ENCODE measurements at places on chromosomes 4 and X. TPM values are rescaled to one million over a fixed set of nuclear protein-coding genes. Genes with fewer than 3 reads are reported as not detected.
A peak's percentile ranks its signal among the peaks of the same experiment; 100 is the strongest.

DNA sequence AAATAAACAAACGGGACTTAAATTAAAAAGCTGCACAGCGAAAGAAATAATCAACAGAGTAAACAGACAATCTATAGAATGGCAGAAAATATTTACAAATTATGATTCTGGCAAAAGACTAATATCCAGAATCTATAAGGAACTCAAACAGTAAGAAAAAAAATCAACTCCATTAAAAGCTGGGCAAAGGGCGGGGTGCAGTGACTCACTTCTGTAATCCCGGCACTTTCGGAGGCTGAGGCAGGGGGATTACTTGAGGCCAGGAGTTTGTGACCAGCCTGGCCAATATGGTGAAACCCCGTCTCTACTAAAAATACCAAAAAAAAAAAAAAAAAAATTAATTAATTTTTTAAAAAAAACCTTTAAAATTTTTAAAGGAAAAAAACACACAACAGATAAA is 109.0 kb downstream of the ATP11C start:
- H3K27ac ChIP-seq: peak overlapping the region; percentile 64
- H3K27me3 ChIP-seq: no peaks in the 10 kb centered on the region
- H3K4me1 ChIP-seq: peaks cover 46% of the 10 kb centered on the region
- H3K4me3 ChIP-seq: no peak overlapping the region
- no peaks in the 10 kb centered on the region for H3K36me3 ChIP-seq

DNA sequence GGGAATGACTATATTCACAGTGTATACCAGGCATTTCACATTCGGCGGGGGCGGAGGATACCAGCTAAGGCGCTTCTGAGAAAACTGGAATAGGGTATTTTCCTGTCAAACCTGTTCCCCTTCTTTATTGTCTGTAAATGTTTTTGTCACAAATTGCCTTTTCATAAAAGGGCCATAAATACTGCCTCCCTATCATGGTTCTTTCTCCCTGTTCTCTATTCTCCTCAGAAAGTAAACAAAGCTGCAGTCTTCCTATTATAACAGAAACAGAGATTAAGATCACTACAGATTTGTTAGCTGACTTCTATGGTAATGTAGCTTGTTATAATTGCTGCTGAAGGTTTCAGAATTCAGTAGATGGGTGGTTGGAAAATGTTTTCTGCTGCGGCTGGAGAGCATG is 32.2 kb downstream of the MID2 start:
- H3K36me3 ChIP-seq: no peaks in the 10 kb centered on the region
- no peaks in the 10 kb centered on the region for H3K4me1 ChIP-seq
- no peak for DNase-seq
- no peak overlapping the region for H3K4me3 ChIP-seq

DNA sequence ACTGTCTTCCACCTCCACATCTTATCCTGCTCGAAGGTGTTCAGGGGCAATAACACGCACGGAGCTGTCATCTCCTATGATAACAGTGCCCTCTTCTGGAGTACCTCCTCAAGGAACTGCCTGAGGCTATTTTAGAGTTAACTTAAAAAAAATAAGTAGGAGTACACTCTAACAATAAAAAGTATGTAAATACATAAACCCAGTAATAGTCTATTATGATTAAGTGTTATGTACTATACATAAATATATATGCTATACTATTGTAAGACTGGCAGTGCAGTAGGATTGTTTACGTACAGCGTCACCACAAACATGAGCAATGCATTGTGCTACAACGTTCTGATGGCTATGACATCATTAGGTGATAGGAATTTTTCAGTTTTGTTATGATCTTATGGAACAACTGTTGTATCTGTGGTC is 34.5 kb upstream of the TLR2 start:
- H3K36me3 ChIP-seq: no peaks in the 10 kb centered on the region
- H3K27ac ChIP-seq: no peak overlapping the region
- no peak for DNase-seq
- no peaks in the 10 kb centered on the region for H3K4me1 ChIP-seq
- no peak overlapping the region for H3K4me3 ChIP-seq

- no peaks in the 10 kb centered on the region for H3K4me1 ChIP-seq
- H3K36me3 ChIP-seq: no peaks in the 10 kb centered on the region
- no peak for DNase-seq
- no peak overlapping the region for H3K27ac ChIP-seq
These were observed 63.2 kb downstream of the JAKMIP1 start for GRCh38 chr4:6137027-6137746.

GRCh38 chr4:56060036-56060435 is 111.3 kb downstream of the CEP135 start:
- no peaks in the 10 kb centered on the region for H3K27me3 ChIP-seq
- no peak overlapping the region for H3K4me3 ChIP-seq
- H3K36me3 ChIP-seq: no peaks in the 10 kb centered on the region

GRCh38 chrX:132092439-132093065 is 35.3 kb downstream of the FRMD7 start:
- no peak overlapping the region for H3K4me3 ChIP-seq
- H3K27me3 ChIP-seq: no peaks in the 10 kb centered on the region
- H3K36me3 ChIP-seq: no peaks in the 10 kb centered on the region
- H3K4me1 ChIP-seq: no peaks in the 10 kb centered on the region

DNA sequence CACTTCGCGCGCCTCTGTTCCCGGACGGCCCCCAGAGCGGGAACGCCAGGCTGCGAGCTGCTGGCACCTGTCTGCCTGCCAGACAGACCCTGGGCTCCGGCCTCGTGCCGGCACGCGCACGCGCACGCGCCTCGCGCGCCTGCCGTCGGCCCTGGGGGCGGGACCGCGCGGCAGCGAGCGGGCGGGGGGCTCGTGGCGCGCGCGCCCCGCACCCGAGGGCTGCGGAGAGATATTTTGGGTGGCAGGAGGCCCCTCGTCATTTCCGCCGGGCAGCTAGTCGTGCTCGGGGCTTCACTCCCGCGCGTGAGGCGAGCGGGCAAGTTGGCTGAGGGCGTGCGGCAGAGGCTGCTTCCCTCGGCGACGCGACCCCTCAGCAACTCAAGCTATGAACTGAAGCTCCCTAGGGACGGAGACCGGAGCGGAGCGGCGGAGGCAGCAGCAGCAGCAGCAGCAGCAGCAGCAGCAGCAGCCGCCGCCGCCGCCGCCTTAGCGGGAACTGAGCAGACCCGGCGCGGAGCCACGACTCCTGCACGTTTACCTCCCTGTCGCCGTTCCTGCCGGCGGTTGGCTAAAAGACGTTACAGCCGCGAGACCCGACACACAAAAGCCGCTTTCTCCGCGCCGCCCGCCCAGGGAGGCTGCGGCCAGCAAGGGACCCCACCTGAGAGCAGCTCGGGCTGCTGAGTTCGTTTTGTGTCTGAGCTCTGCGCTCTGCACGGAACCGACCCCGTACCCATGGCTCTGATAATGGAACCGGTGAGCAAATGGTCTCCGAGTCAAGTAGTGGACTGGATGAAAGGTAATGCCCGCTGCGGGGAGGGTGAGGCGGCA is at the start of gene CNKSR2:
CNKSR2 (plus strand) TSS at position 256 of the 831 bp plus-strand sequence; CDS start at position 736, 480 bp downstream.
- H3K27me3 ChIP-seq: peaks cover 5% of the 10 kb centered on the region
- H3K4me1 ChIP-seq: peaks cover 7% of the 10 kb centered on the region
- H3K36me3 ChIP-seq: no peaks in the 10 kb centered on the region
- peak within 1 kb of the TSS; percentile 19 for H3K4me3 ChIP-seq
- no peak within 1 kb of the TSS for H3K27ac ChIP-seq
- DNase-seq: no peak

DNA sequence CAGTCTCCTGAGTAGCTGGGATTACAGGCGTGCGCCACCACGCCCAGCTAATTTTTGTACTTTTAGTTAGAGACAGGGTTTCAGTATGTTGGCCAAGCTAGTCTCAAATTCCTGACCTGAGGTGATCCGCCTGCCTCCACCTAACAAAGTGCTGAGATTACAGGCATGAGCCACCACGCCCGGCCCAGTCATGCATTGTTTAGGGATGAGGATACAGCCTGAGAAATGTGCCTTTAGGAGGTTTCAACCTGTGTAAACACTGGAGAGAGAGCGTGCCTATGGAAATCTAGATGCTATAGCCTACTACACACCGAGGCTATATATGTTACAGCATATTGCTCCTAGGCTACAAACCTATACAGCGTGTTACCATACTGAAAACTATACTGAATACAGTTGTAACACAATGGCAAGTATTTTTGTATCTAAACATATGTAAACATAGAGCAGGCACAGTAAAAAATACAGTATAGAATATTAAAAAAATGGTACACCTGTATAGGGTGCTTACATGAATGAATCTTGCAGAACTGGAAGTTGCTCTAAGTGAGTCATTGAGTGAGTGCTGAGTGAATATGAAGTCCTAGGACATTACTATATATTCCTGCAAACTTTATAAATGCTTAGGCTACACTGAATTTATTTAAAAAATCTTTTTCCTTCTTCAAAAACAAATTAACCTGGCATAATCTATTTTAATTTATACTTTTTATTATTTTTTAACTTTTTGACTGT is 588.2 kb upstream of the ADGRL3 start:
- no peaks in the 10 kb centered on the region for H3K4me1 ChIP-seq
- H3K27me3 ChIP-seq: no peaks in the 10 kb centered on the region
- no peaks in the 10 kb centered on the region for H3K36me3 ChIP-seq
- H3K4me3 ChIP-seq: no peak overlapping the region
- no peak for DNase-seq
- no peak overlapping the region for H3K27ac ChIP-seq

DNA sequence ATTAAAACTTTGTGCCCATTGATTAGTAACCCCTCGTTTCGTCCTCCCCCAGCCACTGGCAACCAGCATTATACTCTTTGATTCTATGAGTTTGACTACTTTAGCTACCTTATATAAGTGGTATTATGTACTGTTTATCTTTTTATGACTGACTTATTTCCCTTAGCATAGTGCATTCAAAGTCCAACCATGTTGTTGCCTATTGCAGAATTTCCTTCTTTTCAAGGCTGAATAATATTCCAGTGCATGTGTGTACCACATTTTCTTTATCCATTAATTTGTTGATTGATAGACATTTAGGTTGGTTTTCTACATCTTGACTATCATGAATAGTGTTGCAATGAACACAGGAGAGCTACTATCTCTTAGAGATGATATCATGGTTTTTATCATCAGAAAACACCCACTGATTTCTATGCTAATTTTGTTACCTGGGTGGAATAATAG is 3.2 kb downstream of the ALB start:
- no peaks in the 10 kb centered on the region for H3K4me1 ChIP-seq
- no peaks in the 10 kb centered on the region for H3K36me3 ChIP-seq
- peaks cover 28% of the 10 kb centered on the region for H3K27me3 ChIP-seq
- H3K27ac ChIP-seq: no peak overlapping the region

DNA sequence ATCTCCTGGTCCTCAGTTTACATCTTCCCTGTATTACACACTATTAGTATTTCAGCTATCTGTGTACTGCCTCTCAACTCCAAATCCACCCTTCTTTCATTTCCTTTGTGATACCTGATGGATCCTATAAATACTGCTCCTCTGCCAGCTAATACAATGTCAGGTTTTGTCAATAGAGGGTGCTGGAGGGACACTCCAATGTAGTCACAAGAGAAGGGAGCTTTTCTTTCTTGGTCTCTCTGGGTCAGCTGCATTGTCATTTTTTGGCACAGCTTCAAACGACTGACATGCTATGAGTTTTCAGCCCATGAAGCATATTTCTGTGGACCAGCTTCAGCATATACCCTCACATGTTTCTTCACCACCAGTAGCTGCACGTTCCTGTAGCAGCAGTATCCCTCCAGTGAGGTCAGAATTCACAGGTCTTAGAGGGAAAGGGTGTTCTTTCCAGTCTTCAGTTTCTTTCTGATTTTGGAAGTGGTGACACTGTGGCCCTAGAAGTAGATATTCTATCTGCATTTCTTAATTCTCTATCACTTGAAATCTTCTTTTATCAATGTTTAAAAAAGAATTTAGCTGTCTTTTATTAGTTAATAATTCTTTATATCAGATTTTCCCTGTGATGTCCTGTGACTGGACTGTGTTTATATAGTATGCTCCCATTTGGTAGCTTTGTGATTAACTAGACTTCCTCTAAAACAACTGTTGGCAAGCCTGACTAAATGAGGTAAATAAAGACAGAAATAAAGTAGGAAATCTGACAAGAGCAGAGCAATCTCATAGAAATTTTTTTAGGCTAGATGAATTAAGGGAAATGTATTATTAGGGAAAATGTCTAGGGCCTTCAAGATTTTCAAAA is 60.6 kb downstream of the GABRA2 start:
- no peaks in the 10 kb centered on the region for H3K27me3 ChIP-seq
- no peak overlapping the region for H3K4me3 ChIP-seq
- no peaks in the 10 kb centered on the region for H3K4me1 ChIP-seq
- no peak overlapping the region for H3K27ac ChIP-seq
- H3K36me3 ChIP-seq: no peaks in the 10 kb centered on the region

- no peak for DNase-seq
- no peaks in the 10 kb centered on the region for H3K36me3 ChIP-seq
- H3K4me1 ChIP-seq: no peaks in the 10 kb centered on the region
- no peak overlapping the region for H3K4me3 ChIP-seq
- no peak overlapping the region for H3K27ac ChIP-seq
- no peaks in the 10 kb centered on the region for H3K27me3 ChIP-seq
These were observed 3.2 kb upstream of the ADH1B start for GRCh38 chr4:99324361-99324760.

DNA sequence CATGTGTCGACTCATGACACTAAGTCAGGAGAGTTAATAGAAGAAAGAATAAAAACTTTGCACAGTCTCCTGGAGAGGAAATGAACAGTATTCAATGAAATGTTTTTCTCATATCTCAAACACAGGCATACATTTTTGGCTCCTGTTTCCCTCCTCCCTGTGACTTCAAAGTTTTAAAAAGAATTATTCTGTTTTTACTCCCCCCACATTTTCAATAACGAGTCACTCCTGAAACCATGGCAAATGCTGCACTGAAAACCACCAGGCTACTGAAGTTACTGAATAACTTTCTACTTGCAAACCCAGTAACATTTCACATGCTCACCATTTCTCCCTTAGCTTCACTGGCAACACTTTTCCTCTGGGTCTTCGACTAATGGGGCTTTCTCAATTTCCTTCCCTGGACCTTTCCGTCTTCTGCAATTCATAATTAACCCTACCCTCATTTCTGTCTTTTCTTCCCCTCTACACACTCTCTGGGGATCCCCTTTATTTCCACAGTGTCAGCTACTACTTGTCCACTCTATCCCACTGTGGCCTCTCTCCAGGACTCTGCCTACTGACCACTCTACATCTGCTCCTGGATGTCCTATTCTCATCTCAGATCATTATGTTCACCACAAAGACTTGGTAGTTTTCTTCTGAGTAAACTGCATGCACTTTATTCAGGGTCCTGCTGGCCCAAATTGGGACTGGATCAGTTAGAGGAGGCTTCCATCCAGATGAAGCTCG is 225.8 kb upstream of the ETNPPL start:
- H3K27me3 ChIP-seq: no peaks in the 10 kb centered on the region
- no peak for DNase-seq
- H3K36me3 ChIP-seq: no peaks in the 10 kb centered on the region
- H3K4me1 ChIP-seq: 0 out of 2 replicates have a peak, but pooled peaks cover 8% of the 10 kb centered on the region
- no peak overlapping the region for H3K4me3 ChIP-seq
- no peak overlapping the region for H3K27ac ChIP-seq

- no peaks in the 10 kb centered on the region for H3K36me3 ChIP-seq
- H3K27me3 ChIP-seq: peaks cover 9% of the 10 kb centered on the region
- DNase-seq: no peak
- H3K4me3 ChIP-seq: no peak overlapping the region
These were observed 159.4 kb downstream of the TRAM1L1 start for GRCh38 chr4:116925900-116926457.

GRCh38 chr4:123659262-123659661 is 262.7 kb downstream of the SPRY1 start:
- DNase-seq: no peak
- no peak overlapping the region for H3K27ac ChIP-seq
- no peaks in the 10 kb centered on the region for H3K36me3 ChIP-seq
- H3K27me3 ChIP-seq: no peaks in the 10 kb centered on the region

The PRDM8 gene
- 8.5 TPM for total RNA-seq

The PDZD4 gene
- 0.09 TPM for total RNA-seq

The MAGEC2 gene
- not detected for total RNA-seq

The ENOPH1 gene
- 78.4 TPM for total RNA-seq

The GSX2 gene
- not detected for total RNA-seq

The ERVMER34-1 gene
- total RNA-seq: not detected

The SLC26A1 gene
- total RNA-seq: not detected

The PAGE1 gene
- not detected for total RNA-seq

Data from SJSA1 (cell line).